Stimulated activated CD4-positive, alpha-beta T cell treated with anti-CD3 and anti-CD28 coated beads, TNF-alpha, amount 100 ng/mL, for 1 hour (primary cell): ENCODE measurements at places on chromosomes 7 and 10.

DNA sequence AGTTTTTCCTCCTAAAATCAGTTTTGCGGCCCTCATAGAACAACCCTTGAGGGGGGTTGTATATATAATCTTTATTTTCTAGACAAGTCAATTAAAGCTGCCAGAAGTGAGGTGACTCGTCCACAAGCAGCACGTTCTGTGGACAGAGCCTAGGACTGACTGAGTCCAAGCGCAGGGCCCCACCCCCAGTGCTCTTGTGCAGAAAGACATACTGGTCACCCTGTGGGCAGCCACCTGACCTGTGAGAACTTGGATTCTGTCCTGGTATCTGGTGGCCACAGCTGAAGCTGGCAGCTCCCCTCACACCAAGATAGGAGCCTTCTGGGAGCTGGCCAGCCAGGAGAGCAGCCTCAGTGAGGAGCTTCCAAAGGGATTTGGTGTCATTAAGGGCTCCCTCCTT, 89.3 kb downstream of the GRK5 start:
- no peak for DNase-seq

- no peak for DNase-seq
Observed at GRCh38 chr10:111080224-111080623, 3.4 kb downstream of the ADRA2A start.

GRCh38 chr10:80924063-80924952, 386.6 kb downstream of the SH2D4B start:
- DNase-seq = no peak

DNA sequence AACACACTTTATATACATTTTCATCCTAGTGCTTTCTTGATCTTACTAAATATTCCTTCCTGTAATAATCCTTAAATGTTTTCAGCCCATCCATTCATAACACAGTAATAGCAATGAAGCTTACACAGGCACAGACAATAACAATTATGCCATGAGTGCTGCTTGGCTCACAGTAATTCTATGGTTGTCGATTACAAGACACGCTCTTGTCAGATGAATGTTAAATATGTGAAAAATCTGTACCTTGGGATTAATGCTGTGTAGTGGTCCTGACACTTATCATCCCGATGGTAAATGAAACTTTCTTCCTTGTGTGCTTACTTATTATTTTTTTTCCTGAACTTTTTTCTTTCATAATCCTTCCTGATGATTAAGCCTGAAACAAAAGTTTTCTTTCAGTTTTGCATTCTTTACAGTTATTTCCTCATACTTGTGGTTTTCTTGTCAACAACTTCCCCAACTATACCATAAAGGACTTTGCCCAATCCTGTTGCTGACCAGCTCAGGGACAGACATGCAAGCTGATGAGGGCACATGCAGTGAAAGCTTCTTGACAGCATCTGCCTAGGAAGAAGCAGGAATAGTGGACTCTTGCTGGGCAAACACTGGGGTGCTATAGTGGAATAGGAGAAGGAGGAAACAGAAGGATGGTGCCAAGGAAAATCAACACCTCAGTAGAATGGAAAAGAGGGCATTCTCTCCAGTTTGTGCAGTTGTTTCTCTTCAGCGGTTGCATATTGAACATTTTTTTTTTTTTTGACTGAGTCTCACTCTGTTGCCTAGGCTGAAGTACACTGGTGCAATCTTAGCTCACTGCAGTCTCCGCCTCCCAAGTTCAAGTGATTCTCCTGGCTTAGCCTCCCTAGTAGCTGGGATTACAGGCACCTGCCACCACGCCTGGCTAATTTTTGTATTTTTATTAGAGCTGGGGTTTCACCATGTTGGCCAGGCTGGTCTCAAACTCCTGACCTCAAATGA, 6.7 kb upstream of the MGAM2 start:
- no peak for DNase-seq

DNA sequence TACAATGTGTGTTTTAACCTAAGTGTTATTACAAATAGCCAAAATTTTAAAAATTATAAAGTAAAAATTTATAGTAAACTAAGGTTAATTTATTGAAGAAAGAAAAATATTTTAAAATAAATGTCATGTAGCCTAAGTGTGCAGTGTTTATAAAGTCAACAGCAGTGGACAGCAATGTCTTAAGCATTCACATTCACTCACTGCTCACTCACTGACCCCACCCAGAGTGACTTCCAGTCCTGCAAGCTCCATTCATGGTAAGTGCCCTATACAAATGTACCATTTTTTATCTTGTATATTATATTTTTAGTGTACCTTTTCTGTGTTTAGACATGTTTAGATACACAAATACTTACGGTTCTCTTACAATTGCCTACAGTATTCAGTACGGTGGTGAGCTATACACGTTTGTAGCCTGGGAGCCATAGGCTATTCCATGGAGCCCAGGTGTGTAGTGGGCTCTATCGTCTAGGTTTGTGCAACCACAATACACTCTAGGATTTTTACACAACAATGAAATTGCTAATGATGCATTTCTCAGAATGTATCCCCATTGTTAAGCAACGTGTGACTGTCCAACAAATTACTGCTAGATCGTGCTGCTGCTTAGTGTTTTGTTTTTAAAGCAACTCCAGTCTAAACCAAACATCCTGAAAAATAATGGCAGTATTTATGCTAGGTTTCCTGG, 108.9 kb upstream of the NAMPT start:
- DNase-seq = no peak
